Fibroblast of gingiva (primary cell): ENCODE measurements at places on chromosomes 13 and 19.

- peak; percentile 84 for DNase-seq
Measured at GRCh38 chr19:12092065-12092867, 27.7 kb downstream of the ZNF844 start.

GRCh38 chr13:21364916-21365315 lies 94.2 kb downstream of the ZDHHC20 start:
- no peak for DNase-seq

DNA sequence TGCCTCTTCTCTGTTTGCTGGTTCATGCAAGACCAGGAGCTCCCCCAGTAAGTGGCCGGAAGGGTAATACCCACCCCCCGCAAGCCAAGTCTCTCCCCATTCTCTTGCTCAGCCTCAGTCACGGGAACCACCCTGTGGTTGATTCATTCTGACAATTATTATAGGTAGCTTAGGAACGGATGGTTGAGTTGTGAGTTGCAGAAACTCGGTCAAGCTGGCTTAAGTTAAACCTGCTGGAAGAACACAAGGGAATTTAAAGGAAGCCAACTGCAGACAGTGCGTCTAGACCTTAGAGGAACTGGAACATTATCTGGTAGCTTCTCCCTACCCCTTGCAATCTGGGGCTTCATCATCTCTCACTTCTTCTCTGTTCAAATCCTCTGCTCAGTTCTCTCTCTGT lies 8.9 kb downstream of the FPR1 start:
- DNase-seq: peak; percentile 51

- DNase-seq: no peak
Measured at GRCh38 chr19:29787281-29787680, 24.5 kb upstream of the CCNE1 start.

DNA sequence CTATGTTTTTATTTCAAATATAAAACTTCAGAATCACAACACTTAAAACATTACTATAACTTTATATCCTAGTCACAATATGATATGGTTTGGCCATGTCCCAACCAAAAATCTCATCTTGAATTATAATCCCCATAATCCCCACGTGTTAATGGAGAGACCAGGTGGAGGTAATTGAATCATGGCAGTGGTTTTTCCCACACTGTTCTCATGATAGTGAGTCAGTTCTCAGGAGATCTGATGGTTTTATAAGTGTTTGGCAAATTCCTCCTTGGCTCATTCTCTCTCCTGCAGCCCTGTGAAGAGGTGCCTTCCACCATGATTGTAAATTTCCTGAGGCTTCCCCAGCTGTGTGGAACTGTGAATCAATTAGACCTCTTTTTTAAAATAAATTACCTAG lies 307.6 kb downstream of the SPRY2 start:
- DNase-seq: no peak

- DNase-seq: peak; percentile 66
Measured at GRCh38 chr13:42041684-42042035, 6.8 kb upstream of the DGKH start.

GRCh38 chr13:96810104-96810503 lies 184.2 kb downstream of the OXGR1 start:
- no peak for DNase-seq

DNA sequence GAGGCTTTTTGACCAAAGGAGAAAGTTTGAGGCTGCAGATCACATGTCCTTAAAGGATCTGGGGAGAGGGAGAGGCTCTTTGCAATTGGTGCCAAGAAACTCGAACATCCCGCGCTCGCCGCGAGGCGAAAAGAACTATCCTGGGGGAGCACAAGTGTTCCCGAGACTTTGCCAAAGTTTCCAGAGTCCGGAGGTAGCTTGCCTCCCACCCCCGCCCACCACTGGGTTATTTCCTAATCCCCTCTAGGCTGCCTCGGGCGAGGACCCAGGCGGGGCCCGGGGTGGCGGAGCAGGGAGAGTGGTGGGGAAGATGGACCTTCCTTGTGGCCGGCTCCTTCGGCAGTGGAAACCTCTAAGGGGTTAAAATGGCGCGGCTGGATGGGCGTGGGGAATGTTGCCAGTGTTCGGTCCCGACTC lies 114.5 kb downstream of the KCNRG start:
- no peak for DNase-seq

DNA sequence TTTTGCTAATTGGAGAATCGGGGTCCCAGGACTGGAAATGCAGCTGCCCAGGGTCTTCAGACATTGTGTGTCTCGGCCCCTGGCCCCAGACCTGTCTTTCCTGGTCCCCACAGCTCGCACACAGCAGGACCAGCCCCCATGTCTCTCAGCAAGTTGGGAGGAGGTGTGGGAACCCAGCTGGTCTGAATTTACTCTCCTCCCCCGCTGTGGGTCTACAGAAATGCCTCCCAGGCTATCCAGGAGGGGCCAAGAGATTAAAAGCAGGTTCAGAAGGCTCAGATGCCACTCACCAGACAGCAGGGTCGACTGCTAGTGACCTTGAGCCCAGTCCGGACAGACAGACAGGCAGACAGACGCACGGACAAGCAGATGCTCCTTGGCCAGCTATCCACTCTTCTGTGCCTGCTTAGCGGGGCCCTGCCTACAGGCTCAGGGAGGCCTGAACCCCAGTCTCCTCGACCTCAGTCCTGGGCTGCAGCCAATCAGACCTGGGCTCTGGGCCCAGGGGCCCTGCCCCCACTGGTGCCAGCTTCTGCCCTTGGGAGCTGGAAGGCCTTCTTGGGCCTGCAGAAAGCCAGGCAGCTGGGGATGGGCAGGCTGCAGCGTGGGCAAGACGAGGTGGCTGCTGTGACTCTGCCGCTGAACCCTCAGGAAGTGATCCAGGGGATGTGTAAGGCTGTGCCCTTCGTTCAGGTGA lies at the start of gene DAND5:
Gene DAND5 (plus strand): TSS at position 285 of the 697 bp plus-strand sequence. CDS start 85 bp downstream, at position 370.
- peak; percentile 44 for DNase-seq

GRCh38 chr19:41531438-41532311 lies 44.3 kb upstream of the CEACAM21 start:
- peak; percentile 47 for DNase-seq

GRCh38 chr13:73195091-73195490 lies 136.3 kb downstream of the KLF5 start:
- DNase-seq: no peak

DNA sequence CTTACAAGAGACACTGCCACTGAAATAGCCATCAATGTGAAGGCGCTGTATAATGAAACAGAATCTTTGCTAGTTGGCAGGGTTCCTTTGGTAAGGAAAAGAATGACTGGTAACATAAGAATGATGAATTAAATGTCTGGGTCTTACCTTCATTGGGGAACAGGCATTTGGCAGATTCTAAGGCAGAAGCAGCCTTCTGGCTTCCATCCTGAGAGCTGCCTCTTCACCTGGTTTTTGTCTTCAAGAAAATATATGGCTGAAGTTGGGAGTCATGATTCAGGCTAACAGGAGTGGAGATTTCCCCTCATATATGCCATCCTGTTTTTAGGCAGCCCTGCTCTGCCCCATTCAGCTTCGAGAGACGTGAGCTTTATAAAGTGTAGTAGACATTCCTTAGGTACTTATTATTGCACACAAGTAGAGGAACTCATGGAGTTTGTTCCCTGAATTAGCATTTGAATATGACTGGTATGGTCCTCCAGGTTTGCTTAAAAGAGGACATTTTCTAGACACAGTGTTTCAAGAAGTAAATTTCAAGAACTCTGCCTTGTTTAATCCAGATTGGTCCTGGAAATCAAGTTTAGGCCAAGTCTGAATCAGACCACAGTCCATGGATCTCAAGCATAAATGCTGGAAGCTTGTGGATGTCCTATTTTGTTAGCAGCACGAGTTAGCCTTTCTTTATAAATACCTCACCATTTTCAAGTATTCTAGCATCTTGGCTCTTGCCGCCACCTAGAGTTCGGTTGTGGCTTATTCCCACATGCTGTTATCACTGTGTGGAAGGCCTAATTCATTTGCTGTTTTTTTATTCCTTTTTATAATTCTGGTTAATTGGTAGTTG lies 56.2 kb upstream of the AKAP11 start:
- DNase-seq: peak; percentile 42

DNA sequence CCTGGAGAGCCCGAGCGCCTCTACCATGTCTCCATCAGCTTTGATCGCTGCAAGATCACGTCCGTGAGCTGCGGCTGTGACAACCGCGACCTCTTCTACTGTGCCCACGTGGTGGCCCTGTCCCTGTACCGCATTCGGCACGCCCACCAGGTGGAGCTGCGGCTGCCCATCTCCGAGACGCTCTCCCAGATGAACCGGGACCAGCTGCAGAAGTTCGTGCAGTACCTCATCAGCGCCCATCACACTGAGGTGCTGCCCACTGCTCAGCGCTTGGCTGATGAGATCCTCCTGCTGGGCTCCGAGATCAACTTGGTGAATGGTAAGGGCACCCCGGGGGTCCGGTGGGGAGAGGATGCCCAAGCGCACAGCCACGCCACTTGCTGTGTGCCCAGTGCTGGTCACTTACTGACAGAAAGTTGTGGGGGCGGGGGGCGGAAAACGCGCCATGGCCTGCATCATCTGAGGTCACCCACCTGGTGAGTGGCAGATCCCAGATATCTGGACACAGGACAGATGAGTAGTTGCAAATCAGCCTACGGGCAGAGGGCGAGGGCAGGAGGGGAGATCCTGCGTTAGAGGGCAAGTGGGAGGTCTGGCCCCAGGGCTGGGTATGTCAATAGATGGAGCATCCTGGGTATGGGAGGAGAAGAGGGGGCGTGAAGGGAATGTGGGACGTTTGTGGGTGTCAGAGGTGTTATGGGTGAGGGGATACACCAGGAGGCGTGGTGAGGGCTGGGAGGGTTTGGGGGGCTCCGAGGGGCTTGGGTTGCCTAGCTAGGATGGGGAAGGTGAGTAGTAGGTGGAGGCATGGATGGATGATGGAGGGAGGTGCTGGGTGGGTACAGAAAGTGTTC lies 9.8 kb downstream of the ZSWIM4 start:
- DNase-seq: no peak

DNA sequence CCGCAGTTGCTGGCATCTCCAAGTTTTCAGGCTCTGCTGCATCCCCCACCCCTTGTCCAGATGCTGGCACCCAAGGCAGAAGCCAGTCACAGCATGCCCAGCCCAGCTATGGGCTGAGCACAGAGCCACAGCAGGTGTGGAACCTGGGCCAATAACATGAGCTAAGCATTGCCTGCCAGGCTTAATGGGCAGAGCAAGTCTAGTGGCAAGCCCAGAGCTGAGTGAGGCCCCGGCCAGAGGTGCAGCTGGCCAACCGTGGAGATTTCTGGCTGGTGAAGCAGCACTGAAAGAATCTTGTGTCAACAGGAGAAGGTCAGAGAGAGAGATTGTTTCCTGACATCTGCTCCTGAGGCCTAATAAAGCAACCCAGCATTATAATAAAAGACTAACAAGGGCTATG lies 111.0 kb downstream of the B3GLCT start:
- peak; percentile 12 for DNase-seq

DNA sequence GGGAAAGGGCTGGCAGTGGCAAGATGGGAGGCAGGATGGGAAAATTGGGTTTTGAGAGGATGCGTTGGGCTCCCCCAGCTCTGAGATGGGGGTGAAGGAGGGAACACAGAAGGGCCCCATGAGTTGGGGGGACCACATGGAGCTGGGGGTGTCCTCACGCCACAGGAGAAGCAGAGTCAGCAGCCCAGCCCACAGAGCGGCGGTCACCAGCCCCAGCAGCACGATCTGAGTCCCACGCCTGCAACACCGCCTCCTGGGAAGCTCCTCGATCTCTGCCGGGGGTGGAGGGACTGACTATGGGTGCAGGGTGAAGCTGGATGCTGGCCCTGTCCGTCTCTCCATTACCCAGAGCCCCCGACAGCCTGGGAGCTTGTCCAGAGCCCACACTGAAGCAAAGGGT lies 3.3 kb downstream of the FCER2 start:
- DNase-seq: no peak

- no peak for DNase-seq
Measured at GRCh38 chr13:110018009-110018408, 231.6 kb upstream of the IRS2 start.

GRCh38 chr19:3175781-3176714 lies 2.5 kb upstream of the S1PR4 start:
- DNase-seq: peak; percentile 78

GRCh38 chr13:102596147-102597028 lies at the start of gene TPP2:
Gene TPP2 (plus strand): TSS chr13:102596986. CDS start chr13:102597039, 53 bp downstream.
- DNase-seq: peak; percentile 99

GRCh38 chr13:51208716-51209115 lies 13.5 kb upstream of the FAM124A start:
- DNase-seq: no peak

DNA sequence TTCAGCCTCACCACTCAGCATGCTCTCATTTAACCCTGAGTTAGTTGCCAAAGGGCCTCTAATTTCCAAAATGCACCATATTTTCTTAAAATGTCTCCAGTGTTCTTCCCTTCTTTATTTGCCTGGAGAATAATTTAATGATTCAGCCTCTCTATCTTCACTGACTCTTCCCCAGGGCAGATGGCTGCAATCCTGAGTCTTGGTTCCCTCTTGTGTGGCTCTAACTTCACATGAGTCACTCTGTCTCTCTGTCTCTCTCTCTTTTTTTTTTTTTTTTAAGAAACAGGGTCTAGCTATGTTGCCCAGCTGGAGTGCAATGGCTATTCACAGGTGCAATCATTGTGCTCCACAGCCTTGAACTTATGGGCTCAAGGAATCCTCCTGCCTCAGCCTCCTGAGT lies 251.4 kb downstream of the VWA8 start:
- no peak for DNase-seq

- DNase-seq: peak; percentile 87
Measured at GRCh38 chr19:55640577-55641425, at the start of gene ZNF580. Gene ZNF580 (plus strand): TSS chr19:55641002. CDS start chr19:55642509, 1,507 bp downstream.

DNA sequence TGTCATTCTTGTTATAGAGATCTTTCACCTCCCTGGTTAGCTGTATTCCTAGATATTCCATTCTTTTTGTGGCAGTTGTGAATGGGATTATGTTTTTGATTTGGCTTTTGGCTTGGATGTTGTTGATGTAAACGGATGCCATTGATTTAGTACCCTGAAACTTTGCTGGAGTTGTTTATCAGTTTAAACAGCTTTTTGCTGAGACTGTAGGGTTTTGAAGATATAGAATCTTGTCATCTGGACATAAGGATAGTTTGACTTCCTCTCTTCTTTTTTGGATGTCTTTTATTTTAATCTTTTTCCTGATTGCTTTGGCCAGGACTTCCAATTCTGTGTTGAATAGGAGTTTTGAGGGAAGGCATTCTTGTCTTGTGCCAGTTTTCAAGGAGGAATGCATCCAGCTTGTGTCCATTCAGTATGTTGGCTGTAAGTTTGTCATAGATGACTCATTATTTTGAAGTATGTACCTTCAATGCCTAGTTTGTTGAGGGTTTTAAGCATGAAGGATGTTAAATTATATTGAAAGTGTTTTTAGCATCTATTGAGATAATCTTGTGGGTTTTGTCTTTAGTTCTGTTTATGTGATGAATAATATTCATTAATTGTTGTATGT lies 16.8 kb downstream of the ZNF431 start:
- peak; percentile 29 for DNase-seq

- no peak for DNase-seq
Measured at GRCh38 chr19:53193535-53194222, 521 bp upstream of the ZNF665 start.

GRCh38 chr13:78586706-78587105 lies 16.6 kb downstream of the POU4F1 start:
- DNase-seq: no peak

DNA sequence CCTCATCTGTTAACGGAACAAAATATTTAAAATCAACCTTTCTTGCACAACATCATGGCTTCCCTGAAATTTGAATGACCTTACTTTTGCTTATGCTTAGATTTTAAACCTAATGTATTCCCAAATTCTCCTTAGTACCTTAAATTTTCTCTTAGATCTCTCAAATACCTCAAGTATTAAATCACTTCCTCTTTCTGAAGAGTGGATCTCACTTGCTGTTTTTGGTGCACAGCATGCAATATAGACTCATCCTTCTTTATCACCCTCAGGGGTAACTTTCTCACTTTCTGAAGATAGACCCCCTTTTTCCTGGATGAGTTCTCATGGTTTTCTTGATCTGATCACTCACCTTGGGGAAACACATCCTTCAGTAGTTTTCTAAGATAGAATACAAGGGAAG lies 871.7 kb downstream of the DACH1 start:
- DNase-seq: no peak
